ELF-1 (cell line): ENCODE measurements at places on chromosomes 6 and 20.

DNA sequence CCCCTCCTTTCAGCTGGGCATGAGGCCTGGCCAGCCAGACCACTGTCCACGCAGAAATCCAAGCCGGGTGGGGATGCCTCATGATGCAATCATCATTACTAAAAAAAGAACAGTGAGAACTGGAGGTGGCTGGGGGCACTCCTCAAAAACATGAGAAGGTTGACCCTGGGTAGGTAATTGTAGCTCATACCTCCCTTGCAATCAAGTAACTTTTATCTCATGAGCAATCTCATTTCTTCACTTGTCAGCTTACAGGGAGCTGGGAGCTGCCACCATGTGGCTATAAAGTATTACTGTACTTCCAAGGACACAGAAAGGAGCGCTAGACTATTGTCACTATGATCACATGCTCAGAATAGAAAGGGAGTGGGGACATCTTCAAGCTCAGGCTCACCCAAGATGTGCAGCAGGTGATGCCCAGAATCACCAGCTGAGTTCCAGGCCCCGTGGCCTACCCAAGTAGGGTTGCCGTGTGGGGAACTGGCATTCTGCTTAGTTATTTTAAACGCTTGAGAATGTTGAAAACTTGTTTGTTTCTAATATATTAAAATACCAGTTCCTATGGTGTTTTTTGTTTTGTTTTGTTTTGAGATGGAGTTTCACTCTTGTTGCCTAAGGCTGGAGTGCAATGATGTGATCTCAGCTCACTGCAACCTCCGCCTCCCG, 3.0 kb upstream of the CDH26 start:
- DNase-seq = no peak

GRCh38 chr20:46895906-46896242, 1.2 kb downstream of the EYA2 start:
- no peak for DNase-seq

DNA sequence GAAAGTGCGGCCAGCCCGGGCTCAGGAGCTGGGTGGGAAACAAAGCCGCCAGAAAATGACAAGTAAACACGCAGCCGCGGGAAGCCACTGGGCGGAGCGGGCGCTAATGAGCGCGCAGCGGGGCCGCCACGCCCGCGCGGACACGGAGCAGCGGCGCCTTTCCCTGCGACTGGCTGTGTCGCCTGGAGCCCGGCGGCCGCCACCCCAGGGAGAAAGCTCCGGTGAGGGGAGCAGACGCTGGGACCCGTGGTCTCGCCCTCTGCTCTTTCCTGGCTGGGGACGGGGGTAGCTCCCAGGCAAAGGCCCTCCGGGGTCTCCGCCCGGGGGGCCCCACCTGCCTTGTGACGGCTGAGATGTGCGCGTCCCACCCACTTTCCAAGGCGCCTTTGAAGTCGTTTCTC, 54.9 kb downstream of the PRR18 start:
- peak; percentile 83 for DNase-seq

GRCh38 chr6:31892821-31893220, 4.7 kb downstream of the EHMT2 start:
- DNase-seq = no peak

DNA sequence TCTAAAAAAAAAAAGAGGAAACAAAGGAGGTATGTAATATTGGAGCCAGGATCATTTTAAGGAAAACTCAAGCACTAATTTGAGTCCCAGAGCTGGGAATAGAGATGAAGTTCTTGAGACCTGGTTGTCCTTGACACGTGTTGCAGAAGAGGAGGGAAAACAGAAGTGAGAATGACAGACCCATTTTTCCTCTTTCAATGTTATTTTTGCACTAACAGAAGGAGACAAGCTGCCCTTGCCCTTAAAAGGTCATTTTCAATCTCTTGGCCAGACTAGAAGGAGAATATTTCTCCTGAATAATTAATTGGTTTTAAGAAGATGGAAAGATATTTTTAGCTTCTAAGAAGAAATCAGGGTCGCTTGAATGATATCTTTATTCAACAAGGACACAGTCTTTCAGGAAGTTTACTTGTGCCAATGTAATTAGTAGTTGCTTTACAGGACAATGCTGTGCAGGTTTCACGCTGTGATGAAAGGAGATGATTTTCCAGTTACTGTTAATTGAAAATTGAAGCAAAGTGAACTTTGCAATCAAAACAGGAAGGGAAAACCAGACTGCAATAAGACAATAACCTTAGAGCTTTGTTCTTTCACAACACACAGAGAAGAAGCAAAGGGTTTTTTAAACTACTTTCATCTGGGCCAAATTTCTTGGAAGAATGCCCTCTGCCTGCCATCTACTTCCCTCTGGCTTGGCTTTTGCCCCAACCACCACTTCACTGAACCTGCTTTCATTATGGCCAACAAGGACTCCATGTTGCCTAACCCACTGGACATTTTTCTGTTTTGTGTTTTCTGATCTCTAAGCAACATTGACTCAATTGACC, 107.8 kb upstream of the SHLD1 start:
- DNase-seq = no peak

DNA sequence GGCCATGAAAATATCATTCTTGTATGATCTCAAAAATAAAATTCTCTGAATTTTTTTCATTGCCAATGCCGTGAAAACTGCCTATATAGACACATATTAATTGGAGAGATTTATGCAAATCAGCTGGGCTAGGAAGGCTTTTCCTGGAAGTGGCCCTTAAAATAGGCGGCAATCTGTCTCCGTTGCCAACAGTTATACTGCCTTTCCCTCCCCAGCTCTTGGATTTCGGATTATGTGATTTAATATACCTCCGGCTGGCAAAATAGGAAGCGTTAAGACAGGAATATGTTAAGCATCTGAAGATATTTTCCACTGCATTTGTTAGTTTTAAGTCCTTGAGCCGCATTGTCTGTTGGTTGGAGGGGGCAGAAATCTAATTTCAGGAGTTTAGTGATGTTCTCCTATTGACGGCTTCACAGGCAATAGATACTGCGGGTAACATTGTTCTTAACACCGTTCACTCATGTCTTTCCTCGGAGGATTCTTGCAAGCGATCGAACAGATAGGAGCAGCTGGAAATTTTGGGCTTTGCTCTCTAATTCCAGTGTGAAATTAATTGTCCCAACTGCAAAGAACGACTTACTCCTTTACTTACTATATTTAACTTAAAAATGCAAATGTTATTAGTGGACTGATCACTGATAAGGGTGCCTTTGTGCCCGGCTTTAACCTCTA, 113.3 kb downstream of the LINC00237 start:
- no peak for DNase-seq

- DNase-seq = no peak
Observed at GRCh38 chr6:157427969-157428368, 47.0 kb downstream of the ZDHHC14 start.

DNA sequence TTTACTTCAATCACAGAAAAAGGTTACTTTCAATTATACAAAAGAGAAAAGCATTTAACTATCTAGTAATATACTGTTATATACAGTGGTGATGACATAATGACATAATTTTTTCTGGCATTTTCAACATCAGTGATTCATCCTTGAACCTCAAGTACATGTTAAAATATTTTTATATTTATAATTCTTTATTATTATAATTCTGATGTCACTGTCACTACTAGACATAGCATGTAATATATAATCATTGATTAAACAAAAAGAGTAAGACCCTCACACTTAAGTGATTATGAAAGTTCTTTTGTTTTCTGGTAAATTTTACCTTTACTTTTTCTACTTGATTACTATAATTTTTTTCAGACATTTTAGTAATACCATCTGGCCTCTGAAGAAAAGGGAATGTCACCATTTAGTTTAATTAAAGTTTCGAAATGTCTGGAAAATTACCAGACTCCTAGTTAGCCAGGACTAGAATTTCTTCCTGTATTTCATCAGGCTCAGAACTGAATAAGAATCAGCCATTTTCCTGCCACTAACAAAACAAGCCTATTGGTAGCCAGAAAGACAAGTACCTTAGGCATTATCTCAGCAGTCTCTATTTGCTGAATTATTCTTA, 71.5 kb downstream of the FILIP1 start:
- DNase-seq = no peak

- no peak for DNase-seq
Observed at GRCh38 chr6:131159578-131159977, 24.3 kb downstream of the AKAP7 start.

GRCh38 chr6:134519465-134519864, 201.6 kb upstream of the SGK1 start:
- DNase-seq = no peak

GRCh38 chr20:23125159-23125558, 39.0 kb upstream of the CD93 start:
- DNase-seq = no peak

GRCh38 chr6:89131599-89131998, 13.7 kb upstream of the SRSF12 start:
- DNase-seq = no peak

GRCh38 chr20:4491643-4492042, 230.1 kb upstream of the PRND start:
- peak; percentile 24 for DNase-seq

GRCh38 chr6:144953552-144954240, 668.6 kb downstream of the UTRN start:
- DNase-seq = peak; percentile 32

DNA sequence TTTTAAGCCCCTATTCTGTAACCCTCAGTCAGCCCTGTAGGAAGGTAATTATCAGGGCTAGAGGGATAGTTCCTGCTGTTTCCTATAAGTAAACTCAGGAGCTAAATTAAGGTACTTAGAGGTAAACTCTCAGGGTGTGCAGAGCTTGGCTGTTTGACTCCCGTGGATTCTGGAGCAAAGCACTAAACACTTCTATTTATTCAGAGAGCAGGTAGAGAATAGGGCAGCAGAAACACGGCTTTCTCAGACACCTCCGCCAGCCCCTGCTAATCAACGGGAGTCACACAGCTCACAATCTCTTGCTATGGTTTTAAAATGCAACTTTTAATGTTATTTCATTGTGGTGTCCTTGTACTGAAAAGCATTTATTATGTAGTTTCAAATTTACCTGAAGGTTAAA, 21.8 kb downstream of the PRKN start:
- no peak for DNase-seq

- DNase-seq = no peak
Observed at GRCh38 chr6:131740161-131740560, 29.3 kb upstream of the CTAGE9 start.

DNA sequence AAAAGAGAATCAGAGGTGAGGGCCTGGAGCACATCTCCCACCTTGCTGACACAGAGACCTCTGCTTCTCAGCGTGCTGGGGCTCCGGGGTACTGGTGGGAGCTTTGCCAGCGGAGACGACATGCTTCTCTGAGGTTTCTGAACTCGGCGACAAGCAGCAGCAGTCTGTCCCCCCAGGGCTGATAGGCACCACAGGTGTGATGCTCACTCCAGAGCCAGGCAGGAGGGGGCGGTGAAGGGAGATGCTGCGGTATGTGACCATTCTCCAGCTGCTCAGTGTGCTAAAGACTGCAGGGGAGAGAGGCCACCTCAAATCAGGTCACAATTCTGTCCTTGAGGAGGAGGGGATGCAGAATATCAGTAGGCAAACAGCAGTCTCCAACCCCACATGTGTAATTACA, 219.9 kb downstream of the ALDH8A1 start:
- DNase-seq = peak; percentile 79

- no peak for DNase-seq
Observed at GRCh38 chr20:33370291-33370690, 31.0 kb downstream of the CDK5RAP1 start.

DNA sequence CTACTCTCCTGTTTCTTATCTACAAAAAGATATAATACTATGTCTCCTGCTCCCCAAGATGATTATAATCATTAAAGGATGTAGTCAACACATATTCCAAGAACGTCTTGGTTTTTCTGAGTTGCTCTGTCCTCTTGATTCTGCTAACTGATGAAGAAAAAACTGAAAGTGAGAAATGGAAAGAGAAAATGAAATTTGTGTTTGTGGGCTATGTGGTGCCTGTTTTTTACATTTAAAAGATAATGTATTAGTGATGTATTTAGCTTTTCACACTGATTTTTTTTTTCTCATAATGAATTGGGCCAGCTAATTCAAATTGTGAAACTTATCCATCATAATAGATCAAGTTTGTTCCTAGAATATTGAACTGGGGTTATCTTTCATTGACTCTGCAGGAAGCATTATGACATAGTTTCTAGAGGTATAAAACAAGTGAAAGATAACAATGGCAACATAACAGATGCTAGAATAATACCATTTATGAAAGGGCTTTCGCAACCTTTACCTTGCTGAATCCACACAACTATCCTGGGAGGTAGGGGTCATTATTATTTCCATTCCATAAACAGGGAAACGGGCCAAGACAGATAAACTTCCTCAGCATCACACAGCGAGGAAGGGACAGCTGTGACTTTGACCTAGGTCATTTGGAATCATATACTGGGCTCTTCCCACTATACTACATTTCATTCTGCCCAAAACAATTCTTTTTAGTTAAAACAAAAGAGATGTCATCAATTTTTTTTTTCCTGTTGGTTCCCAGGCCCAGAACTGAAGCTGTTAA, 336.7 kb downstream of the GJA1 start:
- no peak for DNase-seq

DNA sequence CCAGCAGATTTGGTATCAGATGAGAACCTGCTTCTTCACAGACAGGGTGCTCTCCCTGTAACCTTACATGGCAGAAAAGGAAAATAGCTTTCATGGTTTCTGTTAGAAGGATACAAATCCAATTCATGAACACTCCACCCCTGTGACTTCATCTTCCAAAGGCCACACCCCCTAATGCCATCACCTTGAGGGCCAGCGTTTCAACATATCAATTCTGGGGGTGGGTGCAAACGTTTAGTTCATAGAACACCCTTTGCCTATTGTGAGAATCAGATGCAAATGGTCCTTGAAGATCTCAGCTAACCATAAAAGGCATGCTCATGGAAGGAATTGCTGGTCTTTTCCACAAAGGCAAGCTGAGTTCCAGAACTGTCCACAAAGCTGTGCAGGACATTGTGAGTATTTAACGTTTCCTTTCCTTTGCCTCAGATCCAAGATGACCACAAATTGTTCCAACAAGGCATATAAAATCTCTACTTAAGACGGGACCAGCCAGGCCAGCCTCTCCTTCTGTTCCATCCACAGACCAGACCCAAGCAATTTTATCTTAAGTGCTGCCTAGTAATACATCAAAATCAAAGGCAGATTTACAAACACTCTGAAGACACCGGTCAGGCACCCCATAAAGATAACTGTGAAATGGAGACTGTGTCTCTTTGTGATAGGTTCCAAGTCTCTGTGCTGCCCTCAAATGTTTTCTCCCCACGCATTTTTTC, 34.7 kb upstream of the SSTR4 start:
- no peak for DNase-seq
